ENCODE measurements at places on chromosomes 13 and 19. TPM values are rescaled to one million over a fixed set of nuclear protein-coding genes. Genes with fewer than 3 reads are reported as not detected.

The HRC gene
- not detected for total RNA-seq

The FGF14 gene
- total RNA-seq, result under 0.01 TPM

The ANKRD24 gene
- total RNA-seq, result 0.49 TPM

The ARRDC5 gene
- 0.49 TPM for total RNA-seq

The NCCRP1 gene
- not detected for total RNA-seq

The CDK8 gene
- 14.5 TPM for total RNA-seq

The PABPC3 gene
- 0.12 TPM for total RNA-seq

The SUGP2 gene
- 39.1 TPM for total RNA-seq

The PSG7 gene
- total RNA-seq, result 0.16 TPM

The PRRG2 gene
- total RNA-seq, result 2.2 TPM

The LONP1 gene
- total RNA-seq, result 103 TPM

The ZNF442 gene
- total RNA-seq, result 2.4 TPM

The PSG5 gene
- total RNA-seq, result 17.2 TPM

The CYP2A6 gene
- total RNA-seq, result not detected

The CYP4F11 gene
- total RNA-seq, result not detected

The EHD2 gene
- total RNA-seq, result 230 TPM

The DMKN gene
- total RNA-seq, result 9.2 TPM

The CELF5 gene
- not detected for total RNA-seq

The KLK4 gene
- total RNA-seq, result not detected
